ENCODE measurements at places on chromosomes 16 and 17.

DNA sequence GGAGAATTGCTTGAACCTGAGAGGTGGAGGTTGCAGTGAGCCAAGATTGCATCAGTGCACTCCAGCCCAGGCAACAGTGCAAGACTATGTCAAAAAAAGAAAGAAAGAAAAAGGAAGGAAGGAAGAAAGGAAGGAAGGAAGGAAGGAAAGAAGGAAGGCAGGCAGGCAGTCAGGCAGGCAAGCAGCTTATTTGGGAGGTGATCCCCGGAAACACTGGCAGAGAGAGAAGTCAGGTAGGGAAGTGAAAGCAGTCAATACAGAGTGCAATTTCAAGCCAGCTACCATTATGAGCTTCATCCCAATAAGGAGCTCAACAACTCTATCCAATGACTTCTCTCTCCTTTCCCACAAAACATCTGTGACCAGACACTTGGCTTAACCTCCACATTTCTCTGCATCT, 83.0 kb upstream of the TBC1D3K start:
- no peak for DNase-seq

DNA sequence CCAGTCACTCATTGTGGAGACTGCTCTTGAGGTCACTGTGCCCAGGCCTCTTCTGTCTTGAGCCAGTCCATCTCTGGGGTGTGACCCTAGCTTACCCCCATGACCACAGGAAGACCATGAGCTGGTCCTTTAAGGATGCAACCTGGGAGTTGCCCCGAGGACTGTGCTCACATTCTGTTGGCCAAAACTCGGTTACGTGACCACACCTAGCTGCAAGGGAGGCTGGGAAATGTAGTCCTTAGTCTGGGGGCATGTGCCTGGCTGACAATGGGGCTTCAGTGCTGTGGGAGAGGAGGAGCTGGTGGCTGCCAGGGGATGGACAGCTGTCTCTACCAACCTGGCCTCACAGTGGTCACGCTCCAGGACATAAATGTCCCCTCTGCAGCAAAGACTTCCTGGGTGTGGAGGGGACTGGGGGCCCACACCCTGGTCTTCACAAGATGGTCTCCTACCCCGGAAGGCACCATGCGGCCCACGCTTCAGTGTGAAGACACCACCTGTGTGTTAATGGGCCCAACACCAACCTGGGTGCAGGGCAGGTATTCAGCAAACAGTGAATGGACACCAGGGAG, 55.4 kb downstream of the JPH3 start:
- no peak for DNase-seq

DNA sequence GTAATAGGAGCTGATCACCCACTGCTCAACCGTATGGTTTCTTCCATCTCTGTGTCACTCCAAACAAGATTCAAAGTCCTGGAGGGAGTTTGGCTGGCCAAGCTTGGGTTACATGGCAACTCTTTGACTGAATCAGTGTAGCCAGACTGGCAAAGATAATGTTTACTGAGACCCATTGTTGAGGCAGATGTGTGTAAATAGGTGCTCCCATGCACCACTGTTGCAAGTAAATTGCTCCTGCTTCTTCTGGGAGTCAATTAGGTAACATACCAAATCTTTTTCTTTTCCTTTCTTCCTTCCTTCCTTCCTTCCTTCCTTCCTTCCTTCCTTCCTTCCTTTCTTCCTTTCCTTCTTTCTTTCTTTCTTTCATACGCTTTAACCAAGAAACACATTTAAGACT, 86.3 kb upstream of the DHX40 start:
- no peak for DNase-seq

GRCh38 chr17:7476951-7477350, 2.5 kb downstream of the ZBTB4 start:
- no peak for DNase-seq

- DNase-seq = peak; percentile 38
Observed at GRCh38 chr17:34246446-34246845, 8.6 kb upstream of the CCL2 start.

DNA sequence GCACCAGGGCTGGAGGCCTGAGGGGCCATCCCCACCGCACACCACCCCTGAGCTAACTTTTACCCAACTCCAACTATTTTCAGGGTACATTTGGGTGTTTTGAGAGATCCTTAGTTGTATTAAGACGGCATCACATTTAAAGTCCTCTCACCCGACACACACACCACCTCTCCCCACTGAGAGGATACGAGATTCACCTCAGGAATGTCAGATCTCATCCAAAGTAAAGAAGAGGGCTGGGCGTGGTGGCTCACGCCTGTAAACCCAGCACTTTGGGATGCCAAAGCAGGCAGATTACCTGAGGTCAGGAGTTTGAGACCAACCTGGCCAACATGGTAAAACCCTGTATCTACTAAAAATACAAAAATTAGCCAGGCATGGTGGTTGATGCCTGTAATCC, 88.4 kb downstream of the RBFOX3 start:
- DNase-seq = no peak

GRCh38 chr17:50837286-50837979, 2.0 kb downstream of the WFIKKN2 start:
- no peak for DNase-seq

DNA sequence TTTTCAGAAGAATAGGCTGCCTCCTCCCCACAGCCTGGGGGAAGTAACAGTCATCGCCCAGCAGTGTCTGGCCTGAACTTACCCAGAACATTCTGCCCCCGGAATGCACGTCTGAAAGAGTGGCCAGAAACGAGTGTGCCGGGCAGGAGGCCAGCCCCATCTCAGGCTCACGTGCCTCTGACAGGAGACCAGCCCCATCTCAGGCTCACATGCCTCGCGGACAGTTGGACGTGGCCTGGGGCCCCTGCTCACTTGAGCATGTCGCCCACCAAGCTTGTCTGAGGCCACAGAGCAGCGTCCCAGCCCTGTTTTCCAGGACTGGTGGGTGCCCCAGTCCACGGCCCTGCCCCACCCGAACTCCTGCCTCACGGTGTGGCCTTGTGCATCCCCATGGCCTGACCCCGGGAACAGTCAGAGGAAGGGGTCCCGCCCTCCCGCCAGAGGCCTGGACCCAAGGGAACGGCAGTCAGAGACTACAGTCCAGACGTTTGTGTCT, 16.3 kb upstream of the CDH15 start:
- DNase-seq = no peak

DNA sequence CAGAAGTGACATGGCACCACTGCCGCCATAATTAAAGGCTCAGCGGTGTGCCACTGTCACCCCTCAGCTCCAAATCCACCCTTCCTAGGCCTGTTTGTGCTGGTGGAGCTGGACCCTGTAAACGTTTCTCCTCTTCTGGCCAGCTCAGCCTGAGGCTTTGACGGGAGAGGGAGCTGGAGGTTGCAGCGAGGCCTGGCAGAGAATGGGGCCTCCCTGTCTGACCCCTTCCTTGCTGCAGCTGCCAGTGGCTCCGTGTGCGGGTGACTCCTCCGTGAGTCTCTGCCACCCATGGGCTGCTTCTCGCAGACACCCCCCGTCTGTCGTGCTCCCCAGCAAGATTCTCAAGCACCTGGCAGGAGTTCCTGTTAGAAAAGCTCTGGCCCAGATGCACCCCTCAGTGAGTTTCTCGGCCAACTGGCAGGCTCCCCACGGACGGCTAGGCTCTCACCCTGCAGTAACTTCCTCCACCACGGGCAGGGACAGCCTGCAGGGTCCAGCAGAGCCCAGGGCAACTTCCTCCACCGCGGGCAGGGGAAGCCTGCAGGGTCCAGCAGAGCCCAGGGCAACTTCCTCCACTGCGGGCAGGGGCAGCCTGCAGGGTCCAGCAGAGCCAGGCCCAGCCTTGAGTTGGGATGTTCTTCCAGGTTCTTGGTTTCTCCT, 4.7 kb upstream of the CHMP6 start:
- no peak for DNase-seq

DNA sequence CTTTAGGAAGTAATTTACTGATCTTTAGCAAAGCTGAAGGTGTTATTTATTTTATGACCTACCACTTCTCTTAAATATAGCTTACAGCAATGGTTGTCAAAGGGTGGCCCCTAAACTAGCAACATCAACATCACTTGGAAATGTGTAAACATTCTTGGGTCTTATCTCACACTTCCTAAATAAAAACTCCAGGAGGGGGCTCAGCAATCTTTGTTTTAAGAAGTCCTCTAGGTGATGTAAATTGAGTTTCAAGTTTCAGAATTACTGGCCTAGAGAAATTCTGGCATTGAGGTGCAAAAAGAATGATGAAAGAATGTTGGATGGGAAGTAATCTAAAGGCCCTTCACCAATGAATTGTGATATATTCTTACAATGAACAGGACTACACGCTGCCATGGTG, 142.3 kb downstream of the HS3ST4 start:
- DNase-seq = no peak

GRCh38 chr17:62150471-62150870, 85.4 kb upstream of the MED13 start:
- no peak for DNase-seq

DNA sequence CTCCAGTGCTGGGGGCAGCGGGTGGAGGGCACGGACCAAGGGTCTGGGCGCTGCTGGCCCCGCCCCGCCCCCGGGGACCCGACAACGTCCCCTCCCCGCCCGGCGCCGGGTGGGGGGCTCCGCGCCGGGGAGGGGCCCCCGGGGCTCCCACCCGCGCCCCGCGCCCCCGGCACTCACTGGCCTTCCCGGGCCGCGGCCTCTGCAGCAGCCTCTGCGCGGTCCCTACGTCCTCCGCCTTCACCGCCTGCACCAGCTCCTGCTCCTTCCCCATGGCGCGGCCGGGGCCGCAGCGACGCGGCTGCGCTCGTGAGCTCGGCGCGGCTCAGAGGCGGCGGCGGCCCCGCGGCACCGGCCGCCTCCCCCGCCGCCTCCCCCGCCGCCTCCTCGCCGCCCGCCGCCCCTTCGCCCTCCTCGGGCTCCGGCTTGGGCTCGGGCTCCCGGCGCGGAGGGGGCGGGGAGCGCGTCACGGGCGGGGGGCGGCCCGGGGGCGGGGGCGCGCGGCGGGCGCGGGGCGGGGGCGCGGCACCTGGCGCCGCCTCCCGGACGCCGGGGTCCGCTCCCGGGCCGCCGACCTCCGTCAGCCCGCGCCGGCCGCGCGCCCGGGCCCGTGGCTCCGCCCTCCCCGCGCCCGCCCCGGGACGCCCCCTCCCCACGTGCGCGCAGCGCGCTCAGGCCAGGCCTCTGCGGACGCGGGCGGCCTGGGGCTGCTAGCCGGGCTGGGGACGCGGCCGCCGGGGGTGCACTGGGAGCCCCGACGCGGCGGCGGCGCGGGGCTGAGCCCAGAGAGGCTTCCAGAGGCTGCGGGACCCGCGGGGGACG, at the start of gene CASKIN1:
TSS of gene CASKIN1 (minus strand) at position 444 of the 819 bp plus-strand sequence. CDS start at position 271, 173 bp downstream.
- no peak for DNase-seq

- no peak for DNase-seq
Observed at GRCh38 chr16:2468233-2468724, 2.8 kb upstream of the NTN3 start.

GRCh38 chr17:82449131-82449882, 1.2 kb downstream of the CYBC1 start:
- DNase-seq = no peak

DNA sequence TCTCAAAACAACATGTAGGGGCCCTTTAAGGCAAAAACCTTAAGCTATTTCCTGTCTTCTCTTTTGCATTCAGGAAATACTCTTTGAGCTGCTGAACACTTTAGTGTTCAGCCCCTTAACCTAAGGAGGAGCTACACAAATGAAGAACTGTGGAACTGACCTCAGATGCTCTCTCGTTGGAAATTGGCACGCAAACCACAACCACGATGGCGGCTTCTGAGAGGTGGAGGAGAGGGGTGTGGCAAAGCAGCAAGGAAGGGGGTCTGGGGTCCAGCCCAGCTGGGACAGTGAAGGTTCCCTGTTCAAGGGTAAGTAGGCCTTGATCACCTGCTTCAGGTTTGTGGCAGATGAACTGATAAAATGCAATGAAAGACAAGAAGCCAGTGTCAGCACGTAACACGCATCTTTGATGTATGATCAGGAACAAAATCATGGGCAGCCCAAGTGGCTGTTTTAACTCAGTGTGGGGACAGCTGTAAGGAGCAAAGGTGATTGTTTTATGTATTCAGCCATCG, 291.6 kb upstream of the TNRC6C start:
- no peak for DNase-seq

DNA sequence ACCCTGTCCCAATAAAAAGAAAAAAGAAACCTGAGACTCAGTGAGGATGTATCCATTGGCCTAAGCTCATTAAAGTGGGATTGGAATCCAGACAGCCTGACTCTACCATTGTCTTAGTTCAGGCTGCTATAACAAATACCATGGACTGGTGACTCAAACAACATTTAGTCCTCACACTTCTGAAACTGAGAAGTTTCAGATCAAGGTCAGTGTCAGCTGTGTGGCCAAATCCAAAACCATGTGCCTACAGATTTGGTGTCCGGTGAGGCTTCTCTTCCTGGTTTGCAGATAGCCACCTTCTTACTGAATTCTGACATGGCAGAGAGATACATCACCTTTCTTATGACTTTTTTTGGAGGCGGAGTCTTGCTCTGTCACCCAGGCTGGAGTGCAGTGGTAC, 53.3 kb upstream of the KDM8 start:
- no peak for DNase-seq

GRCh38 chr17:39835038-39835786, 28.9 kb downstream of the IKZF3 start:
- DNase-seq = no peak

- no peak for DNase-seq
Observed at GRCh38 chr17:6421700-6422604, 13.0 kb downstream of the AIPL1 start.

- DNase-seq = no peak
Observed at GRCh38 chr17:17494870-17495535, 1.2 kb downstream of the RASD1 start.

GRCh38 chr17:59893676-59894100, 767 bp downstream of the RPS6KB1 start:
- no peak for DNase-seq

GRCh38 chr17:32720671-32721070, 156.3 kb downstream of the MYO1D start:
- DNase-seq = no peak

GRCh38 chr17:14359163-14360020, 58.5 kb downstream of the HS3ST3B1 start:
- DNase-seq = no peak

DNA sequence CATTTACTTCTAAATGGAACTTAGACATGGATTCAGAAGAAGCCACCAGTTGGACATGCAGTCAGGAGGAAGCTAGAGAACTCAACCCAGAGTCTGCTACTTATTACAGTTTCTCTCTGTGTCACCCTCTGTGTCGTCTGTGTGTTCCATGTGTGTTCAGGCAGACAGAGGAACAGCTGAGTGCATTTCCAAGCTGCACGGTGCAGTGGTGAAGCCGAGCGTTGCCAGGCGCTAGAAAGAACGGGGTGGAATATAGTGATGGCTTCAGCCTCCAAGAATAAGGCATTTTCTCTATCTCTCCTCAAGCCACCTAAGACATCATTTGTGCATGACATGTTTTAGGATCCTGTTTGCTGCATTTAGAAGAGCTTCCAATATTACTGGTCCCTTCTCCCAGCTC, 101.1 kb upstream of the CCL2 start:
- DNase-seq = no peak

- no peak for DNase-seq
Observed at GRCh38 chr16:66150698-66151482, 215.6 kb upstream of the CDH5 start.

DNA sequence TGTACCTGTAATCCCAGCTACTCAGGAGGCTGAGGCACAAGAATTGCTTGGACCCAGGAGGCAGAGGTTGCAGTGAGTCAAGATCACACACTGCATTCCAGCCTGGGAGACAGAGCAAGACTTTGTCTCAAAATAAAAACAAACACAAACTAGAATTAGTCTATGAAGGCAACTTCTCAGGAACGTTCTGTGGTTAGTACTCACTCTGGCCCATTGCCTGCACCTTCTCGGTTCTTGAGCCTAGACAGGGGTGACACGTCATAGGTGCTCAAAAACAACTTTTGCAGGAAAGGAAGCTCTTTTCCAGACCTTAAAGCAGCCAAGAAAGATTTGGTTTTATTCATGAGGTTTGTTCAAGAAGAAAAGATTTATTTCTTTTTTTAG, 22.3 kb upstream of the CNOT1 start:
- DNase-seq = no peak

- no peak for DNase-seq
Observed at GRCh38 chr17:65588181-65588808, 26.8 kb upstream of the AXIN2 start.

All from SIG-M5 (cell line).